Ovary (tissue), 10 donors: ENCODE measurements at places on chromosomes 5 and 9. TPM values are rescaled to one million over a fixed set of nuclear protein-coding genes. Genes with fewer than 3 reads are reported as not detected.

DNA sequence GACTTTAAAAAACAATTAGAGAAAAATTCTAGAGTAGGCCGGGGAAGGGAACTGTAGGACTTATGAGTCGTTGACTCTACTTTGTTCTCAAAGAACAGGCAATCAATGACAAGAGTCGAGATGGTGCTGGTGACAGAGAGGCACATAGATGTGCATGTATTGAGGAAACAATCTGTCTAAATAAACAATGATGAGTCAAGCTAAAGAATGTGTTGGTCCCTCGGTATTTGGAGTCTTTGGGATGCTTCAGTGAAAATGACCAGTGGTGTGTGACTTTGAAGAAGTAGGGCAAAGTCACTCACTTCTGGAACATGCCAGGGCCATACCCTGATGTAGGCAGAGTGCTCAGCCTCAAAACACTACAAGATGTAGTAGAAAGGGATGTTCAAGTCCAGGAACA lies 288.1 kb upstream of the PANK3 start:
- H3K27ac ChIP-seq, result no peak overlapping the region
- H3K27me3 ChIP-seq, result no peaks in the 10 kb centered on the region
- no peaks in the 10 kb centered on the region for H3K36me3 ChIP-seq

Gene BSPRY
- total RNA-seq, result 0.59 TPM

GRCh38 chr9:113879318-113879717 lies 3.2 kb downstream of the ZNF618 start:
- no peaks in the 10 kb centered on the region for H3K36me3 ChIP-seq
- H3K27me3 ChIP-seq, result no peaks in the 10 kb centered on the region
- peaks cover 16% of the 10 kb centered on the region for H3K4me1 ChIP-seq
- H3K4me3 ChIP-seq, result peak overlapping the region; percentile 27

Gene SEMA5A
- total RNA-seq, result 3.9 TPM

Gene SOHLH1
- not detected for total RNA-seq
